ENCODE measurements at places on chromosomes 4 and X.
A peak's percentile ranks its signal among the peaks of the same experiment; 100 is the strongest.

GRCh38 chrX:132481449-132481848 is 7.4 kb downstream of the MBNL3 start:
- DNase-seq, result no peak

- DNase-seq, result no peak
Measured at GRCh38 chrX:42615161-42615563, 162.8 kb downstream of the PPP1R2C start.

DNA sequence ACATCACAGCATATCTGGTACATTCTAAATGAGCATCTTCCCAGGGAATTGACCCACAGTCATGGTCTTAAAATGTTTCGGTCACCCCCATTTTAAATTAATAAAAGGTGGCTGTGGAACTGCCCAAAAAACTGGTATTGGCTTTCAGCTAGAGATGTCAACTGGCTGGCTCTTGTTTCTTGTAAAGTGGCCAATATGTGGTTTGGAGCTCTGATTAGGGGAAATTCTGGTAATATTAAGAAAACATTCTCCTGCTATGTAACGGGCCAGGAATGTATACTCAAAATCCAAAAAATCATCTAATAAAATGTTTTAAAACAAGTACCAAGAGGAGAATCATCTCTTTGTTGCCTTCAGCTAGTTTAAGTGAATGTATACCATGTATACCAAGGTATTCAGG is 62.0 kb upstream of the VCX2 start:
- DNase-seq, result no peak

DNA sequence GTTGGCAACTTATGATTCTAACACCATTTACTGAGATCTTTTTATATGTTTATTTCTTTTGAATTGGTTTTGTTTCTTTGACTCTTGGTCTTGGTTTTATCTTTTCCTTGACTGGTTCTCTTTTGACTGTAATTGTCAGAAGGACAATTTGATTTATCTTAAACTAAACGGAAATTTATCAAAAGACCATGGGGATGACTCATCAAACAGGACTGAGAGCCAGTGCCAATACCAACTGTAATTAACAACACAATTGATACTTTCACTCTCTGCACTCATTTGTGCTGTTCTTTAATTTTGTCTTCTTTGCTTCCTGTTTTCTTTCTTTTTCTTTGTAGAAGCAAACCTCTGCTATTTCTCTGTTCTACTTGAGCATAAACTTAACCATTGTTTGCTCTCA is 776.8 kb downstream of the CCSER1 start:
- no peak for DNase-seq

- no peak for DNase-seq
Measured at GRCh38 chrX:17459661-17460060, 84.7 kb downstream of the NHS start.

- no peak for DNase-seq
Measured at GRCh38 chrX:37813570-37813969, 33.7 kb downstream of the CYBB start.

DNA sequence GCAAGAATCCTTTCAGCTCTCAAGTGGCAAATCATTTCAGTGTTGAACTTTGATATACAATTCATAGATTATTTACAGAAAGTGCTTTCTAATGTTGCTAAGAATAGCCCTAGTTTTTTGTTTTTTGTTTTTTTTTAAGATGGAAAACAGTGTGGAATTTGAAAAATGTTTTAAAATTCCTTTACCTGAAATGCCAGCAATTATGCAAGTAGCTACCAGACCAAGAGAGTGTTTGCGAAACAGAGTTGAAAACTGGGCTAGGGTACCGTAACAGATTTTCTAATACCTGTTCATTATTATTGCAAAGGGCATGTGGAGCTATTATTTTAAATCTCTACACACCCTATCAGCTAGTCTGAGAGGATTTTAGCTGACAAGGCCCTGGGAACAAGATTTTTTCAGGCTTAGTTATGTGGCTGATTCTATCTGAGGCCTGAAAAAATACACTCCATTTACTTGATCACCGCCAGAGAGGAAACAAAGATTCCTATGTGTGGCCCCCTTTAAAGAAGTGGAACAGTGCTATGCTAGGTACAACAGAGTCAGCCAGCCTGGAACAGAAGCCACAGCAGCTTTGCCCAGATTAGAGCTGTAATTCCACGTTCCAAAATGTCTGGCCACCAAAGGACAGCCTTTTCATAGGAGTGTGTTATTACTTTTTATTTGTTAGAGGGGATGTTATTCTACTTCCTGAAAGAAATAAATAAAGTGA is 46.9 kb upstream of the SLC39A8 start:
- DNase-seq, result no peak

DNA sequence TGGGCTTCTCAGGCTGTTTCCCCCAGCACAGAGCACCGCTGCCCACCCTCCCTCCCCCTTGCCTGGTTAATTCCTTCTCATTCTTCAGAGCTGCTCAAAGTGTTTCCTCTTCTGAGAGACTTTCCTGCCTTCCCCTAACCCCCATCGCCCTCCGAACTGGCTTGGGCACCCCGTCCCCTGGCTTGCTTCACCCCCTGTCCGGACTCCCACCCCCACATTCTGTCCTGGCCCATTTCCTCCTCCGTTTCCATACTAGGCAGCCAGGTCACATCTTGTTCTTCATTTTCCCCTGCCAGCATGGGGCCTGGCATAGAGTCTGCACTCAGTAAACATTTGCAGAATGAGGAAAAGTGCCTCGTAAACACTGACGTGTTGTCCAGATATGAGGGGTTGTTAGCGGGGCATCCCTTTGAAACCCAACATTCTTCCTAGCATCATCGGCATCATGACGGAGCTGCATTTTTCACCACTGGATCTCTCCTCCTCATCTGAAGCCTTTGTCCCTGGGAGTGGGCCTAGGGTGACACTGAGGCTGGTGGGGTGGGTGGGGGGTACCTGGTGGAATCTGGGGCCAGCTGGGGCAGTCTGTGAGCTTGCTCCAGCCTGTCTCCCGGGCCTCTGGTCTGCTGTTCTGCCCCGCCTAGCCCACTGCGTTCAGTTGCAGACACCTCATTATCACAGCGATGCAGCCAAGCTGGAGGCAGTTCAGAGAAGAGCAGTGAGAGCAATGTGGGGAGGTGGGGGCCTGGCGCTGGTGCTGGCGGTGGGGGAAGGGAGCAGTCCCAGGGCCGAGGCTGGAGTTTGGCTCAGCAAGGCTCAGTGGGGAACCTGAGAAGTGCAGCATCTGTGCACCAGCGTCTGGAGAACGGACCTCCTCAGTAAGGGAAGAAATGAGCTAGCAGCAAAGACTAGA is 149.4 kb upstream of the PJA1 start:
- peak; percentile 72 for DNase-seq

DNA sequence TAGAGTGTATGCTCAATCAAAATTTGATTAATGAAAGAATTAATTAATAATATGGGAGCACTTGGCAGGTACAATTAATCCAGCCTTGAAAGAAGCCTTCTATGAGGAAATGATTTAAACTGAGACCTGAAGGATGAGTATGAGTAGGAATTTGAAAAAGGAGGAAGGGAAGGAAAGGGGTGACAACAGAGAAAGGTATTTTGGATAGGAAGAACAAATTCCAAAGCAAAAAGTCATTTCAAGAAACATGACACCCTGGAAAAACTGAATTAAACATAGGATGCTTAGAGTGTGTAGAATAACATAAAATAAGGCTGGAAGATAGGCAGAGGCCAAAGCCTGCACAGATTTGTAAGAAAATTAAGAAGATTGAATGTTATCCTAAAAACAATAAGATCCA is 29.6 kb downstream of the PHOX2B start:
- no peak for DNase-seq

DNA sequence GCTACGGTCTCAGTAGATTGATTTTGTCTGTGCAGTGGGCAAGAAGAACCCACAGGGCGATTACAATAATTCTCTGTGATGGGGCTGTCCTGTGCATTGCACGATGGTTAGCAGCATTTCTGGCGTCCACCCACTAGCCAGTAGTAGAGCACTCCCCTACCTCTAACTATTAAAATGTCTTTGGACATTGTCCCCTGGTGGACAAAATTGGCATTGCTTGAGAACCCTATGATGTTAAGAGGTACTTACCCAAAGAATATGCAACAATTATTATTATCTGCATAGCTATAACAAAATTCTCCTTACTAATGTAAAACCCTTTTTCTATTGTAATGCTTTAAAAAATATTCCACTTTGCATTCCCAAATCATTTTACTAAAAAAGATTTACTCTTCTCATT is 109.5 kb upstream of the VCX3A start:
- no peak for DNase-seq

GRCh38 chr4:1204828-1205585 is 32.6 kb upstream of the SPON2 start:
- peak; percentile 55 for DNase-seq

DNA sequence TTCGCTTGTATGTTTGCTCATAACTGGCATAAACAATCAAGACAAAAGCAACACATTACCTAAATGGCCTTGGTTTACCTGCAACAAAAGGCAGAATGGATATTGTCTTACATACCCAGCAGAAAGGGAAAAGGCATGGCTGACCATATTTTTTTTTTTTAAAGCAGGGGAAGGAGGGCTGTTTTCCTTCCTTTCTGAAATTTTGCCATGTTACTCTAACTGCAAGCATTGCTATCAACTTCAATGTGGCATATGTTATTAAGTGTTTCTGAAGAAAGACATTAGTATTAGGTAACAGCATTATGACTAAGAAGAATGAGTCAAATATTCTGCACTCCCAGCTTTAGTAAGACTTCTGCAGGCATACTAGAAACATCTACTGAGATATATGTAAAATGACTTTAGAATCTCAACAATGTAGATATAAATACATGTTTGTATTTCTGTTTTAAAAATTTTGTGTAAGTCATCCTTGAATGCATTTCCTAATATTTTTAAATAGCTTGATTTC is 512.6 kb upstream of the FAM241A start:
- DNase-seq, result no peak

DNA sequence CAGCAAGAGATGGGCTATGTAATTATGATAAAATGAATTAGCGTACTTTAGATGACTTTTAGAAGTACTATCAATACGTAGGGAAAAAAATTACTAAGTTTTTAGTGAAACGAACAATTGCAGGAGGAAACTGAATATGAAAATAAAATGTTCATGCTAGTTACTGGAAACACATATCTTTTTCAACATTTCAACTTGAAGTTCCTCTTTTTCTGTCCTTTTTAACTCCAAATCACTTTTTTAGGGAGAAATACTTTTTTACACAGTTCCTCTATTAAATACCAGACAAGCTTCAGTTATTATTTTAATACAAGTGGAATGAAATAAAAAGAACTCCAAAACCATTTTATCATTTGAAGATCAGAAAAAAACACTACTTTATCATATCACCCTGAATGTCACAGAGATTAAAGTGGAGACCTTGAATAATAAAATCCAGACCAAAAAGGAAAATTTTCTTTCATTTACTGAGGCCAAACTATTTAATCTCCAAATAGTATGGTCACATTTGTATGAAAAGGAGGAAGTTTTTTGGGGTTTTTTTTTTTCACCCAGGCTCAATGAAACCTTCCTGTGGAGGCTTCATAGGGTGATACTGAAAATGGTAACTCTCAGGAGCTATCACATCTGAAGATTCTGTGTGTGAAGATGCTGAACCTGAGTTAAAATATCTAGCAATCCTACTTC is 306.2 kb downstream of the INPP4B start:
- no peak for DNase-seq

DNA sequence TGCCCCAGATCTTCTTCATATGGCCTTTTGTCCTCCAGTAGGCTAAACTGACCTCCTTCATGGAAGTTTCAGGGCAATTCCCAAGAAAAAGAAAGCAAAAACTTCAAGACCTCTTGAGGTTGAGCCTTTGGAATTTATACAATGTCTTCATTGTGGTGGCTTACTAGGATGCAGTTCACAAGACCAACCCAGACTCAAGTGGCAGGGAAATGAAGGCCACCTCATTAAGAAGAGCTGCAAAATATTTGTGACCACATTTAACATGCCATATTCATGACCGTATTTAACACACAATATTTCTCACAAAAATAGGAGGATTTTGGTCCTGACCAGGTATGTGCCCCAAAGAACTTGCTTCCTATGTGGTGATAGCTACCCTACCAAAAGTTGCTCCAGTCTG is 605.5 kb upstream of the PITX2 start:
- DNase-seq, result no peak

DNA sequence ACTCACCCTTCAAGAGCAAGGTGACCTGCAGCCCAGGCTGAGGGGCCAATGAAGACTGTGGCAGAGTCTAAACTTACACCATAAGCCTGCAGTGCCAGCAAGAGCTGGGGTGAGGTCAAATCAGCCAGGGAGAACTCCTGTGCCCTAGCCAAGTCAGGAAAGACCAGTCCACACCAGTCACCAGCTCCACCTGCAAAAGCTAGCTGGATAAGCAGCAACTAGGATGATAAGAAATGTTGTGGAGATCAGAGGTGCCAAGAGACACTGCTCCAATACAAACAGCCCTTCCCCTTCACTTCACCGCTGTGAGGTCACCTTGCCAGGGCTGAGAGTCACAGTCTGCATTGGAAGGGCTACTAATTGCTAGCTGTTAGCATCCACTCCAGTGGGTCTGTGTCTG is 31.3 kb downstream of the NIPAL1 start:
- no peak for DNase-seq

GRCh38 chrX:20452487-20452886 is 185.8 kb upstream of the RPS6KA3 start:
- no peak for DNase-seq

DNA sequence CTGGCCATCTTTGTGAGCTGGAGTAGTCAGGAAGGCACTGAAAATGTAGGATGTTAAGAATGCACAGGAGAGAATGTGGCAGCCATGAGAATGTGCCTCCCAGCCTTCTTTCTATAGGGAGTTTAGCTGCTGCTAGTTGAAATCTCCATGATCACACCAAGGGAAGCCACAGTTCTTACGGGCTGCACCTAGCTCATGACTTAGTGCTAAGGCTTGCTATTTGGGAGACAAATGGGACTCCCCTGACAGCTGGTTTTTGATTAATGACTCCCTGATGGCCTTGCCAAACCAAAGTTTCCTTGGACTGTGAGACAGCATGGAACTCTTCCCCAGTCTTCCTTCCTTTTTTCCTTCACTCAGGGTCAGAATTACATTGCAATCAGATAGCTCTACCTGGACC is 9.2 kb downstream of the CTSO start:
- no peak for DNase-seq

DNA sequence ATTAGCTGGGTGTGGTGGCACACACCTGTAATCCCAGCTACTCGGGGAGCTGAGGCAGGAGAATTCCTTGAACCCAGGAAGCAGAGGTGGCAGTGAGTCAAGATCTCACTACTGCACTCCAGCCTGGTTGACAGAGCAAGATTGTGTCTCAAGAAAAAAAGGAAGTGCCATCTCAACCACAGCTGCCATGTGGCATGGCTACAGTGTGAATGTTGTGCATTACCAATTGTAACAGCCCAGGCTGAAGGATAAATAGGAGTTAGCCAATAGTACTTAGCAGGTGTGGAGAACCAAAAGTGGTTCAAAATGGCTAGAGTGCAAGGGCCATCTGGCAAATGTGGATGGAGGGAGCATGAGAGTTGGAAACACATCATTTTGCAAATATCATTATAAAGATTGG is 28.9 kb downstream of the SLC25A5 start:
- DNase-seq, result no peak
